CD4-positive, alpha-beta T cell (primary cell): ENCODE measurements at places on chromosomes 13 and 19. TPM values are rescaled to one million over a fixed set of nuclear protein-coding genes. Genes with fewer than 3 reads are reported as not detected.
A peak's percentile ranks its signal among the peaks of the same experiment; 100 is the strongest.

- no peak overlapping the region for H3K27ac ChIP-seq
- H3K27me3 ChIP-seq: no peaks in the 10 kb centered on the region
- no peak overlapping the region for H3K4me3 ChIP-seq
- peaks cover 5% of the 10 kb centered on the region for H3K4me1 ChIP-seq
Measured at GRCh38 chr13:23654111-23655110, 84.2 kb downstream of the TNFRSF19 start.

GRCh38 chr13:22648320-22648801, 532.4 kb upstream of the SGCG start:
- H3K4me1 ChIP-seq: no peaks in the 10 kb centered on the region
- no peak overlapping the region for H3K4me3 ChIP-seq
- H3K27me3 ChIP-seq: no peaks in the 10 kb centered on the region
- H3K36me3 ChIP-seq: no peaks in the 10 kb centered on the region

DNA sequence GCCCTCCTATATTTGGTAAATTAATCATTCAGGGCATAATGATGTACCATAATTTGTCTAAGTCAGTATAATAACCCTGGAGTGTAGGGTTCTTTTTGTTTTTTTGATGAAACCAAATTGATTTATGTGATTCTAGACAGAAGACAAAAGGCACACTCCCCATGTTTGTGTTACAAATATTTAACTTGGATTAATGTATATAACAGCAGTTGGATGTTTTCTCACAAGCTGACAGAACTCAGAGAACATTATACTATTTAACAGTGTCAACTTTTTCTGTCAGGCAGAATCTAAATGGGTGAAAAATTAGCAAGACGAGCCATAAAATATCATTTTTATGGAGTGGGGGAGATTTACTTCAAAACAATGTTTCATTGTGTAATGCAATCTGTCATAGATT, 15.2 kb downstream of the CBY2 start:
- H3K4me1 ChIP-seq: no peaks in the 10 kb centered on the region
- H3K4me3 ChIP-seq: no peak overlapping the region
- no peaks in the 10 kb centered on the region for H3K27me3 ChIP-seq
- DNase-seq: no peak
- H3K27ac ChIP-seq: no peak overlapping the region
- H3K36me3 ChIP-seq: no peaks in the 10 kb centered on the region

DNA sequence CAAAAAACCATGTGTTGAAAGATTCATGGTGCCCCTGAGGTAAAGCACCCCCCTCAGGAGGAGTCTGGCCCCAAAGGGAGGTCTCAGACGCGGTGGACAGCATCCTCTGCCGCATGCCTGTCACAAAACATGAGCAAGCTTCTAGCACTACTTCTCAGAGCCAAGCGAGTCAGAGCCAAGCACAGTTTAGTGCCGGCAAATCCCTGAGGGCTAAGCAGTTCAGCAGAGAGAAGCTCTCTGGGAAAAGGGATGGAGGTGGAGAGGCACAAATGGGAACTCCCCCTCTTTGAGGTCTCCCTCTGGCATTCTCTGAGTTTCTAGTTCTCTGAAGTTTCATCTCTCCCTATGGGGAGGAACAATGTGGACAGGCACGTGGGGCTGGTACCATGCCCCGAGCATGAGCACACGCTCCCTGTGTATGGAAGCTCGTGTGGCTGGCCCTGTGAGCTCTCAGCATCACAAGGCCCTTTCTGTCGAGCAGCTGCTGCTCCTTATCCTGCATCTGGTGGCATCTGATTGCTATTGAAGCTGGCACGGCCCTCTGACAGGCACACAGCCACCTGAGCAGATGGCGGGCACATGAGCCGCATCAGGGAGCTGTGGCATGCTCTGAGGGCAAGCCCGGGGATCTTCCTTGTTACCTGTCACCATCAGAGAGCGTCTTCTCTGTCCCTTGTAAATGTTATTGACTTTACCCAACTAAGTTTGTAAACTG, 325.1 kb downstream of the SLC7A1 start:
- H3K4me1 ChIP-seq: no peaks in the 10 kb centered on the region
- H3K36me3 ChIP-seq: no peaks in the 10 kb centered on the region
- no peak overlapping the region for H3K27ac ChIP-seq
- DNase-seq: no peak

DNA sequence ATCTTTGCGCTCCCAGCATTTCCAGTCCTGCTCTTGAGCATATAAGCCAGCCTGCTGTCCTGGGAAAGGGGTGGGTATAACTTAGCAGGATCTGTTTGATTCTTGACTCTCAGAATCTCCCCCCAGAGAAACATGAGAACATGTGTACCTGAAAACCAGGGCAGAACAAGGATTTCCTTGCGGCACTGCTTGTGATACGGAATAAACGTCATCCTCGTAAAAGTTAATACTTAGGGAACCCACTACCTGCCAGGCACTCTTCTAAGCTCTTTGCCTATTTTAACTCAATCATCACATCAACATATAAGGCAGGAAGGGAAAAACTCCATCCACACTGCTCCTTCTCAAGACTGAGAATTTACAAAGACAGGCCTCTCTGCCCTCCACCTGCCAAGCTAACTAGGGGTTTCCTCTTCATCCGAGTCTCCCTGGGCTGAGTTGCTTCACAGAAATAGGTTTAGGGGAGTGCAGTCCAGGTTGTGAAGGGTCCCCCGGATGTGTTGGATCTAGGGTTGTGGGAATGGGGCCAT, 1.1 kb downstream of the ZNF653 start:
- peak overlapping the region; percentile 96 for H3K27ac ChIP-seq
- no peak for DNase-seq
- H3K36me3 ChIP-seq: no peaks in the 10 kb centered on the region
- no peaks in the 10 kb centered on the region for H3K27me3 ChIP-seq

KPNA3 gene
- total RNA-seq: 17.3 TPM

PSG11 gene
- not detected for total RNA-seq
